Natural killer cell treated with Interleukin-12 subunit alpha and Interleukin-12 subunit beta and Interleukin-15 and Interleukin-18, amount 100 ng/mL, for 72 hours (primary cell): ENCODE measurements at places on chromosomes 3 and 15.

GRCh38 chr3:51350751-51351150 is 34.3 kb upstream of the MANF start:
- DNase-seq = no peak

- DNase-seq = no peak
These were observed 813.3 kb upstream of the ARRDC4 start for GRCh38 chr15:97146929-97147870.

- DNase-seq = peak; percentile 12
These were observed 61.8 kb downstream of the ITGA11 start for GRCh38 chr15:68369931-68370767.

GRCh38 chr15:71599418-71600151 is 210.8 kb upstream of the NR2E3 start:
- no peak for DNase-seq
